Left hindlimb (tissue), 1 donor: ENCODE measurements at places on chromosomes 13 and 19.

GRCh38 chr13:86870444-86870843 is 800.7 kb upstream of the SLITRK5 start:
- DNase-seq: no peak

GRCh38 chr13:48505012-48505411 is 27.9 kb downstream of the RCBTB2 start:
- no peak for DNase-seq

- peak; percentile 40 for DNase-seq
These were observed 4.6 kb downstream of the GRIN2D start for GRCh38 chr19:48398102-48398374.

- DNase-seq: no peak
These were observed 238.2 kb upstream of the OBI1 start for GRCh38 chr13:78897200-78897599.

- no peak for DNase-seq
These were observed 1993.2 kb downstream of the PCDH9 start for GRCh38 chr13:65236841-65237418.

GRCh38 chr13:84810781-84811180 is 928.5 kb upstream of the SLITRK1 start:
- no peak for DNase-seq
